ENCODE measurements at places on chromosomes 7 and 10. TPM values are rescaled to one million over a fixed set of nuclear protein-coding genes. Genes with fewer than 3 reads are reported as not detected.

DNA sequence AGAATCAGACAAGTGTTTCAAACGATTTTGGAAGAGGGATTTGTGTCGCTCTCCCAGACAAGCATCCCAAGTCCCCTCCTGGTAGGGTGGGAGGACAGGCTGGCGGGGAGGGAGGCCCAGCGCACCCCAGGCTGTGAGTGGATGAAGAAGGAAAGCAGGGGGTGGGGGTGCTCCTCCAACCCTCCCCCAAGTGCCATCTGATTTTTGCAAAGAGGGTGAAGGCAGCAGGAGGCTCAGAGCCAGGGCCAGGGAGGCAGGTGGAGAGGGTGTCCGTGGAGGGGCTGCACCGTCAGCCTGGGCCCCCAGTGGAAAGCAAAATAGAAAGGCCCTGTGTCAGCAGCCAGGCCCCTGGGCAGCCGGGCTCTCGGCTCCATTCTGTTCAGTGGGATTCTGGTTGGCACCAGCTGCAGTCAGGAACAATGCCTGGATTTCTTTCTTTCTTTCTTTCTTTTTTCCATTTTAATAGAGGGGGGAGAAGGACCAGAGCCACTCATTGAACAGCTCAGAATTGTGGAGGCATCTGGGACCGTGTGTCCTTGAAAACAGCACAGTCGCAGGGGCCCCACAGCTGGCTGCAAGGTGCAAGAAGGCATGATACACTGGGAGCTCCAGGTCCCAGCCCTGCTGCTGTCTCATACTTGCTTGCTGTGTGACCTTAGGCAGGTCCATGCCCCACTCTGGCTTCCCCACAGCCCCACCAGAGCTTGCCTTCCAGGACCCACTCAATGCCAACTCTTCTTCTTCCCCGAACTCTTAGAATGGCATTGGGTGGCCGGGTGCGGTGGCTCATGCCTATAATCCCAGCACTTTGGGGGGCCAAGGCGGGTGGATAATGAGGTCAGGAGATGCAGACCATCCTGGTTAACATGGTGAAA, 7.1 kb upstream of the ZMIZ1 start:
- no peak for DNase-seq

DNA sequence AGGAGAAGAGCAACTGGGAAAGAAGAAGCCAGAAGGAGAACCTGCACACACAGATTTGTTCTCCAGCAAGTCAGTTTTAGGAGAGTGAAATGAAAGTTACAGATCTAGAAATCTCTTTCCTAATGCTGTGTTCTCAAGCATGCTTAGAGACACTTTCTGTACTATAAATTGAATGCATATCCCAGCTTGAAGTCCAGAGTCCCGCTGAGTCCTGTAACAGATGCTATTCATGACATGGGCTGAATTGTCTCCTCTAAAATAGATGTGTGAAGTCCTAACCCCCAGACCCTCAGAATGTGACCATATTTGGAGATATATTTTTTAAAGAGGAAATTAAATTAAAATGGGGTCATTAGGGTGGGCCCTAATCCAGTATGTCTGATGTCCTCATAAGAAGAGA, 46.9 kb upstream of the GJD4 start:
- no peak for DNase-seq

INHBA gene
- 0.07 TPM for total RNA-seq

DNA sequence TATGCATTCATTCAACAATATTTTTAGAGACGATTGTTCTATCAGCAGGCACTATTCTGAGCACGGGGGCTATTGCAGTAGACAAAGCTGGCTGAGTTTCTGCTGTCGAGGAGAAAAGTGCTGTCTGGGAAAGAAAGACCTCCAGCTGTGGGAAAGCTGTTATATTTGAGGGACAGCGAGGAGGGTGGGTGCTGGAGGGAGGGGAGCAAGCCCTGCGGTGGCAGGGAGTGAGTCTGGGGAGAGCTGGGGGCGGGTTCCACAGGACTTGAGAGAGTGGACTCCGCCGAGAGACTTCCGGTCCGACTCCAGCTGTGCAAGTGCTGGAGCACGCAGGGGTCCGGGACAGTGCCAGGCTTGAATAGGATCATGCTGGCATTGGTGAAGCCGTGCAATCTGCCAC, 602.1 kb upstream of the FOXK1 start:
- no peak for DNase-seq

DNA sequence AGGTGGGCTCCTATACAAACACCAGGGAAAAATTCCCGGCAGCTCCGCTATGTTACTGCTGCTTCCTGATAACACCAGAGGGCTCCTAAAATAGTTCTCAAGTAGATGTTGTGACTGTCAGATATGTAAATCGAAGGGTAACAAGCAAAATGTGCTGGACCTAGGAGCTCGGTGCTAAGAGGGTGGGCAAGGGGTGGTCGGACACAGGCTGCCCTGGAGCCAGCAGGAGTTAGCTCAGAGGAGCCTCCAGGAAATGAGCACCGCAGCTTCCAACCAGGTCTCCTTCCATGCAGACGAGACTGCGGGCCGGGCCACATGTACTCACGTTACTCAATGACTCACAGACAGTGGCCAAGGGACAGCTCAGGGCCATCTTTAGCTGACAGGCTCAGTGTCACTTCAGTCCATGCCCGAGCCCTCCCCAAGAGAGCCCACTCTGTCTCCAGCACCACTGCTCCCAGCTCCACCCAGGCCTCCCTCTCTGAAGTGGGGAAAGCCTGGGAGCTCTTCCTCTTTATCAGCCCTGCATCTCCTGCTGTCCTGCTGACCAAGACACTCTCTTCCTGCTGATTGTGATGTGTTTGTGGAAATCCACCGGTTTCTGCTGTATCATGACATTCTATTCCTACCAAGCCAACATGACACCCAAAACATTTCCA, 37.2 kb upstream of the TMEM273 start:
- DNase-seq: no peak

NODAL gene
- 151 TPM for total RNA-seq

ARHGEF5 gene
- 15.9 TPM for total RNA-seq

GRCh38 chr10:23412223-23412622, 26.7 kb upstream of the OTUD1 start:
- no peak for DNase-seq

GRCh38 chr10:104617831-104618230, 23.3 kb upstream of the SORCS3 start:
- DNase-seq: no peak

DNA sequence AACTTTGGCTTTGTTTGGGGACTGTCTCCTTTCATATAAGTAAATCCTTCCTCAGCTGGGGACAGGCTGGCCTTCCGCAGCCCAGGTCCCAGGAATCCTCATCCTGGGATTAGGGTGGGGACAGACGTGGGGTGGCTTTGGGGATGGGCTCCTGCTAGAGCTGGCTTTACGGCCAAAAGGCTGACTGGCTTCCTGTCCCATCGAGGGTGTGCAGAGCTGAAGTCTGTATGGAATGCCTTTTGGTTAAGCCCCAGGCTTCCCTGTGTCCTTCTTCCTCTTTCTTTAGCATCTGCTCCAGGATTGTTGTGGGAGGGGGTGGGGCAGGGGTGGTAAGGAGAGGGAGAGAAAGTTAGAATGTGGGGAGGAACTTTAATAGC, 59.4 kb upstream of the AQP1 start:
- peak; percentile 67 for DNase-seq

GRCh38 chr7:158160199-158160598, 427.4 kb downstream of the PTPRN2 start:
- peak; percentile 64 for DNase-seq

DNA sequence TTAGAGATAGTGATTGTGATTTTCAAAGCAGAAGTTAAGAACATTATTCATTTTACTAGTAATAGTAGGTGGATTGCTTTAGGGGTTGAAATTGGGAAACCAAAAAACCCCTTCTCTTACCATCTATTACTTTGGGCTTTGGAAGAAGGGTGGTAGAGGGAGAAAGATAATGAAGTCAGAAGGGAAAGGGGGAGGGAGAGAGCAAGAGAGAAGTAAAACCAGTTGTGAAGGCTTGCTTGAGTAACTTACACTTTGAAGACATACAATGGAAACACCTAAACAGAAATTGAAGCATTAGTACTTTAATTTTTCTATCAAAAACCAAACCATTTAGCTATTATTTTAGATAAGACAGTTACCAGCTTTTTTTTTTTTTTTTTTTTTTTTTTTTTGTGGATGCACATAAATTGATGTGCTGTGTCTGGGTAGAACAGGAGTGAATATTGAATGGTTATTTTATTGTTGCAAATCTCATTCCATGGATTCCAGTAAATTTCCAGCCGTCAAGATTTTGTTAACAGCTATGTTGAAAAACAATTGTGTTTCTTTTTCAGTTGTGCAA, 5.5 kb downstream of the PRKAR2B start:
- no peak for DNase-seq
